ENCODE measurements at places on chromosomes 2 and 18.

DNA sequence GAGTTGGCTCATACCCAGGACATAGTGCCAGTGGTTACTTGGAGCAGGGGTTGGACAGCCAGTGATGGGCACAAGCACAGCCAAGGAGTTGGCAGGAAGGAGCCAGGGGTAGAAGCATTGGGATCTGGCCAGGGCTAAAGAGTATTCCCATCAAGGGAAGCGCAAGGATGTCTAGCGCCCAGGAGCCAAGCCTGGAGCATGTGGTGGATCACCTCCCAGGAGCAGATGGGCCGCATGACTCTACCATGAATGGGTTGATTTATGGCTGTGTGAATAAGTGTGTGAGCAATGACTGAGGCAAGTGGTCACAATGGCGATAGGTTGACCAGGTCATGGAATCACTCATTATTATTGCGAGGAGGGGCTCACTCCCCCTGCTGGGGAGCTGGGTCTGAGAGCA, 111.1 kb downstream of the FHOD3 start:
- DNase-seq = no peak

DNA sequence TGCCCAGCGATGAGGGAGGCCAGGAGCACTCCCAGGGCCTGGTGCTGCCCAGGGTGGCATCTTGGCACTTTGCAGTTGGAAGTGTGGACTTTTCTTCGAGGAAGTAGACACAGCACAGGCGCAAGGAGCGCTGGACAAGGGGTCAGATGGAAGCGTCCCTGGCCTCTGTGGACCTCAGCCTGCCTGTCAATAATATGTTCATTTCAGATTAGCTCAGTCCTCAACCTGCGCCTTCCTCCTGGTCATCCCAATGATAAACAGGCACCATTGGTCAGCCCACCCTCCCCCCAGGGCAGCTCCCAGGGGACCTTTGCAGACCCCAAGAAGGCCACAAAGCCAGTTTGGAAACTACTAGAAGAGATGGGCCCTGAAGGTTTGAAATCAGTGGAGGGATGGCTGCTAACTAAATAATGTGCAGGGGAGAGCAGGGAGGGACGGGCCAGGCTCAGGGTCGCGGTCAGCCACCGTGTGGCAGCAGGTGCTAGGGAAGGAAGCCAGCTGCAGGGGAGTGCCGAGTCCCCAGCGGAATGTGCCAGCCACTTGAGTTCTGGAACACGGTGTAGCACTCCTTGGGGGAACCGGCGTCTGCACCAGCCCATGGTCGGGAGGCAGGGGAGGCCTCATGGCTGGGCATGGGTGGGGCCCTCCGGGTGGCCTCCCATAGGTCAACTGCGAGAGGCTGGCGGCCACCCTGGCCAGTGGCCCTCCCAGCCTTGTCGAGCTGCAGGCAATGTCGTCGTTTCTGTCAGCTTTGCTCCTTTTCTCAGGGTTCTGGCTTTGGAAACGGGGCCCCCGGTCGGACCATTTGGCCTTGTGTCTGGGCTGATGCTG, 59.9 kb downstream of the ADI1 start:
- DNase-seq = no peak

DNA sequence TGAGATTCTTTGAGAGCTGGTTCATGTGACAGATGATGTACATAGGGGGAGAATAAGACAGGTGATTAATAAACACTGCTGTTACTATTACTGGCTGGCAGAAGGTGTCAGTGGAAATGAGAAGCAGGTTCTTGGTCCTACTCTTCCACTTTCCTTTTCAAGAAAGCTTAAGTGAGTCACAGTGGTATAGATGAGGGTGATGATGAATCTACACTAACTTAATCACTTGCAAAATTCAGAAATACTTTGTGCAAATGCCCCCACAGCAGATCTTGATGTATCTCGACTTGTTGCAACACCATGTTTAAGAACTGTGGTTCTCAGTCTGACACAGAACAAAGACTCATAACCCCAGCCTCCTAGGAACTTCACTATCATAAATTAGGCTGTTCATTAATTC, 35.9 kb upstream of the MGAT5 start:
- DNase-seq = no peak

- DNase-seq = peak; percentile 80
These were observed 129.2 kb downstream of the IKZF2 start for GRCh38 chr2:213021971-213022899.

DNA sequence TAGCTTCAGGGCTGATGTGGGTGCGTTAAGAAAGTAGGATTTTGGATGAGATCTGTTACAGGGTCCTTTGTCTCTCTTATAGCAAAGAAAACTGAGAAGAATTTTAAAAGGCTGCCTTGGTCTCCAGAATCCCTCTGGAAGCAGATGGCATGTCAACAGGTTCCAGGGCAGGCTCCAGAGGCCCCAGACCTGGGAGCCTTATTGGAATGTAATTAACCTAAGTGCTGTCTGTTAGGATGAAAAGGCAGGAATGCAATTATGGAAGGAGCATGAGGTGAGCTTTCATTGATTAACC, 97.2 kb upstream of the PKDCC start:
- no peak for DNase-seq

- no peak for DNase-seq
These were observed 4.3 kb upstream of the SALL3 start for GRCh38 chr18:78975292-78975691.

DNA sequence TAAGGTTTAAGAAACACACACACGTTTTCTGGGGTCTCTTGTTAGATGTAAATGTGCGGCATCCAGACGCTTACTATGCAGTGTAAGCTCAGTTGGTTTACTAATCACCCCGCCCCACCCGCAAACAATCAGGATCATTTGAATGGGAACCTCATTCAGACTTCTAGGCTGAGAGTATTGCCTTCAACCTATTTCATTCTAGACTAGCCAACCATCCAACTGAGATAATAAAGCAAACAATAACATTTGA, 1.3 kb upstream of the FIGN start:
- no peak for DNase-seq

GRCh38 chr18:36316246-36316645, 18.7 kb downstream of the FHOD3 start:
- no peak for DNase-seq

DNA sequence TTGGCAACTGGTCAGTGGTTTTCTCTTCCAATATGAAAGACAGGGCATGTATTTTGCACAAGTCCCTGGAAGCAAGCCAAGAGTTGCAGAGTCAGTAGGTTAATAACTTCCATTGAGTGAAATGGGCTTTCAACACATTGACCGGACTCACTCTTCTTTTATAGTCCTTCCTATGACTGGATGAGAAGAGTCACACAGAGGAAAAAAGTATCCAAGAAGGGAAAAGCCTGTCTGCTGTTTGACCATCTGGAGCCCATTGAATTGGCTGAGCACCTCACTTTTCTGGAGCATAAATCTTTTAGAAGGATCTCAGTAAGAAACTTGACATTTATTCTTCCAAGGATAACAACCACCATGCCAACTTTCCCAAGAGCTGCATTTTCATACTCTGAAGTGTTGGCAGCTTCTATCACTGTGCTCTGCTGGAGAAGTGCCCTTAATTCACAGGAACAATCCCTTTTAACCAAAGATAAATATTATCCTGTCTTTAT, 45.4 kb downstream of the RASGRP3 start:
- DNase-seq = peak; percentile 39

DNA sequence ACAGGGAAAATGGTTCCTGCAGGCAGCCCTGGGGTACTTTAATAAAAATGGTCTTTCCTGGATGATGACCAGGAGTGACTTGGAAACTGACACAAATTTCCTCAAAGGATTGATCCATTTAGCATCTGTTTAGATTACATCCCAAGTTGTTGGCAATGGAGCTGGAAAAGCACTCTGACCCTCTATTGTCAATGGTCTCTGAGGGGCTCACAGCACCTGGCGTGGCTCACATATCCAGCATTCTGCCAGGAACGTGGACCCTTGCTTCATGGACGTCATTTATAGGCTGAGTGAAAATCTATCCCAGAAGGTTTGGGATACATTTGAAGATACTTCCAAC, 43.8 kb downstream of the SERTAD2 start:
- no peak for DNase-seq

GRCh38 chr2:216560838-216561270, 62.2 kb downstream of the RPL37A start:
- peak; percentile 89 for DNase-seq

- no peak for DNase-seq
These were observed 46.9 kb upstream of the TAF1B start for GRCh38 chr2:9796056-9797010.

GRCh38 chr2:112721819-112722522, 1.2 kb downstream of the NT5DC4 start:
- DNase-seq = no peak

GRCh38 chr18:79510731-79511241, 115.1 kb downstream of the NFATC1 start:
- DNase-seq = no peak

DNA sequence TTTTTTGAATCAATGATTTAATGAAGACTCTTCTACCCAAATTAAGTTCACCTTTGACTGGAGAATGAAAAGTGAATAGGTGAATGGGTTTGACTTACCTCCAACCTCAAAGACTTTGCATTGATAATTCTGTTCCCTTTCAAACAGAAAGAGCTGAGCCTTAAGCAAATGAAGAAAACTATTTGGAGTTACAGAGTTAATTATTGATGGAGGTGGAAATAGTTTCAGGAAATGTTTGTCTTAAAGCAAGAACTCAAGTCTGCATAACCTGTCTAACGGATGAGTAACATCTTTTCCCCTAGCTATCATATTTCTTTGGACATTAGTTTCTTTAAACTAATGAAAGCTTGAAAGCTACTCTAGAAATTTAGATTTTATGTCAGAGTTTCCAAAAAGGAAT, 166.5 kb downstream of the CERS6 start:
- no peak for DNase-seq

- peak; percentile 68 for DNase-seq
These were observed 71.7 kb downstream of the FEZ2 start for GRCh38 chr2:36526226-36526625.

GRCh38 chr18:59123588-59124369, 15.9 kb upstream of the SEC11C start:
- DNase-seq = peak; percentile 83

DNA sequence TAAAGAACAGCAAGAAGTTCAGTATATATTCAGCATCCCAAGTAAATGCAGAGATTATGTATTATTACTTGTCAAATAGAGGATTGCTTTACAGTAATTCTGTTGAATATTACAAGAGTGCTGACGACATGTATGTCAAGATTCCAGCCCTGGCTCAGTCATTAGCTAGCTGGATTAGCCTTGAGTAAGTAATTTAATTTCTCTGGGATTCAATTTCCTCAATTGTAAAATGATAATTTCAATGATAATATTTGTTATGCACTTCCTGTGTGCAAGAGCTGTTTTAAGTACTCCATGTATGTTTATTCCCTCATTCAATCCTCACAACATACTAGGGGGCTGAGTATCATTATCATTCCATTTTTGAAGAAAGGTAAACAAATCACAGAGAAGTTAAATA, 44.0 kb downstream of the TCF4 start:
- DNase-seq = no peak

DNA sequence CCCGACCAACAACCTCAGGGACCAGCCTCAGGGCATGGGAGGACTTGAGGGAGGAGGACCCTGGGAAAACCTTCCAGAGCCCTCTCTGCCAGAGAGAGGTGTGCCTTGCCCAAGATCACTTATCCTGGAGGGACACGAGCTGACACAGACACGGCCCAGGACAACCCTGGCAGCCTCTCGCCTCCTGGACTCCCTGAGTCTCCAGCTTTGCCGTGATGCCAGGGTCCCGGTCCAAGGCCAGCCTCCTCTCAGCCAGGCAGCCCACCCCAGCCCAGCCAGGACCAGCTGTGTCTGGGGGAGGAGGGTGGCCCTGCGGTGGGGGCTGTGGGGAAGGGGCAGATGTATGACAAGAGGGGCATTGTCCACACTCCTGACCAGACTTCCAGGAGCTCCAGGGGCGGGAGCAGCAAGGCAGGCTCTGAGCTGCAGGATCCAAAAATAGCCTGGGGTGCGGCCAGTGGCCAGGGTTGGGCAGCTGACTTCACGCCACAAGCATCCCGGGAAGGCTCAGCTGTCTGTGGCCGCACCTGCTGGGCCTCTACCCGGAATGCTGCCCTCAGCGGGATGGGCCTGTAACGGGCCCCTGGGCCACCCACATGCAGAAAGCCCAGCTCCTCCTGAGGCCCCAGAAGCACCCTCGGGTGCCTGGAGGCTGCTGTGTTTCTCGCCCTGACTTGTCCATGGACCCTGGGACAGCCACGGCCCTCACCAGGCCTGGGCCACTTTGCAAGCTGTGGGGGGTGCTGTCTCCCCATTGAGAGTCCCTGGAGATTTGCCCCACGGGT, 65.5 kb upstream of the GPC1 start:
- peak; percentile 96 for DNase-seq

DNA sequence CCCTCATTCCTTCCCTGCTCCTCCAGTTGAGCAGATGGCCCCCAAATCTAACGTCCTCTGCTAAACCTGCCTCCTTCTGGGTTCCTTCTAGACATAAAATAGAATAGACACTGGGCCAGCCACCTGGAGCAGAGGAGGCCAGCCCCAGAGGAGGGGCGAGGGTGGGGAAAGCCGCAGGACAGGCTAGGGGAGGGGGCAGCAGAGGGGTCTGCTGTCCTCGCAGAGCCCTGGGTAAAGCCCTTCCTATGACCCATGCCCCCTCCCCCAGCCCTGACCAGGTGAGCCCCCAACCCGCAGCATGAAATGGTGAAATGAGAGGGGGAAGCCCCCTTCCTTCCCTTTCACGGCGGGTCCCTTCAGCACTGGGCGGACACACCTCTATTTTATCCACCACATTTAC, 7.8 kb downstream of the MFSD2B start:
- DNase-seq = no peak

DNA sequence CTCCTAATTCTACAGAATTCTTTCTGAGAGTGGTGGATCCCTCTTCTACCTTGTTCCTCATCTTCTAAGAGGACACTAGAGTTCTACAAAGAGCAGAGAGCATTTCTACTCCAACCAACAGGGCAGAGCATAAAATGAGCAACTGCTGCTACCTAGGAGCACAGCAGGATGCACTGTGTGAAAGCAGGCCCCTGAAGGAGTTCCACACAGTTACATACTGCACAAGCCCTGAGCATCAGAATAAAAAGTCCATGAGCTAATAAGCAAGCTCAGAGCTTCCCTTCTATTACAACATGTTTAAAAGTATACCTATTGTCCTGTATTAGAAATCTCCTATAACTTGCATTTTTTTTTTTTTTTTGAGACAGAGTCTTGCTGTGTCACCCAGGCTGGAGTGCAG, 8.4 kb downstream of the FHL2 start:
- DNase-seq = peak; percentile 25

GRCh38 chr18:69490813-69491212, 90.1 kb downstream of the DOK6 start:
- peak; percentile 82 for DNase-seq

DNA sequence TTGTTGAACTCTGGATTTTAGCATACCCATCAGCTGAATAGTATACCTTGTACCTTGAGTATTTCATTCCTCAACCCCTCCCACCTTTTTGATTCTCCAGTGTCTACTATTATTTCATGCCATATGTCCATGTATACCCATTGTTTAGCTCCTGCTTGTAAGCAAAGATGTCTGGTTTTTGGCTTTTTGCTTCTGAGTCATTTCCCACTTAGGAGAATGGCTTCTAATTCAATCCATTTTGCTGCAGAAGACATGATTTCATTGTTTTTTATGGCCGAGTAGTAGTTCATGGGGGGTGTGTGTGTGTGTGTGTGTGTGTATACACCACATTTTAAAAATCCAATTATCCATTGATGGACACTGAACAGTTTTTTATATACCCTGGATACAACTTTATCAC, 24.3 kb upstream of the MOCOS start:
- DNase-seq = no peak

- DNase-seq = no peak
These were observed 633.4 kb upstream of the TMEFF2 start for GRCh38 chr2:192828175-192828574.
